ENCODE measurements at places on chromosomes 2 and 18.

DNA sequence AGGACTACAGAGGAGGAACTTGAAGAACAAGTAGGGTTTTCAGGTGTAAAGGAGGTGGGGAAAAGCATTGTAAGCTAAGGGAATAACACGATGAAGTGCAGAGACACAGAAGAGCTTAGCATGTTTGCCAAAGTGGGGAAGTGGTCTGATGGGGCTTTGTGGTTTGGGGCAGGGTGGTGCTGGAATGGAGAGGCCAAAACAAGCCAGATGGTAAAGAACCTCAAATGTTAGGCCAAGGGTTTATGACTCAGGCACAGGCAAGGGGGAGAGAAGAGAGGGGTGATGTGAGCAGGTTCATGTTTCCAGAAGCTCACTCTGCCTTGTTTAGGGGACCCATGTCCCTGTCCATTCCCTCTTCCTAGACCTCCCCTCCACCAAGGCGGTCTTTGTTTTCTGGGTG lies 104.5 kb upstream of the YWHAQ start:
- no peak for DNase-seq

GRCh38 chr2:16135196-16135912 lies 195.0 kb downstream of the MYCN start:
- DNase-seq, result no peak

DNA sequence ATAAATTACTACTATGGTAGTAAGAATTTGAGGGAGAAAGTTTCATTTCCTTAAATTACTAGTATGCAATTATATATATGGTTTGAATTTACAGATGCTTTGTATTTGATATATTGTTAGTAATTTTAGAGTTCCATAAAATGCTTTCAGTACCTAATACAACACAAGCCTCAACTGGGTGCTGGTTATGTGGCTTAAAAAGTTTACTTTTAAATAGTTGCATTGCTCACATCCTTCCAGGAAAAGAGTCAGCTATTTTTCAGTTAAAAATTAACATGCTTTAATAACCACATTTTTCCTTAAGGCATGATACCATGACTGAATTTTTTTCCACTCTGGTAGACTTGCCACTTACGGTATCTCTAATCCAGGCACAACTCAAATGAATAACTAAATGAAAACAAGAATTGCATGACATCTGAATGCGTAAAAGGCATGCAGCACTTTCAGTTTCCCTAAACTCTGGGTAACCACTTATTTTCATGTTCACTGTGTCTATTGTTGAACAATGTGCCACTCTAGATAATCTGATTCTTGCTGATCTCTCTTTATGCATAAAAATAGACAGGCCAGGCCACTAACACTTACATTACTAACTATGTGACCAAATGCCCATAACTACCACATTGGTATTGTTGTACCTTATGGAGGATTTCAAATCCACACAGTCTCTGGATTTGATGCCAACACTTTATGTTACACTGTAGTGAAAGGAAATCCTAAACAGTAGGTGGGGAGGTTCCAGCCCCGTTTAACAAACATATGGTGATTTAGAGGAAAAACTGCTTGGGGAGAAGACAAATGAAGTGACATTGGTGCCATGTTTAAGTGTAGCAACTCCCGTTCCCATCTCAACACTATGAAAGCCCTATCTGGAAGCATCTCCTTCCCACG lies 35.5 kb upstream of the SLC35F5 start:
- DNase-seq, result no peak

GRCh38 chr2:165687426-165688002 lies 106.5 kb downstream of the GALNT3 start:
- DNase-seq, result no peak

DNA sequence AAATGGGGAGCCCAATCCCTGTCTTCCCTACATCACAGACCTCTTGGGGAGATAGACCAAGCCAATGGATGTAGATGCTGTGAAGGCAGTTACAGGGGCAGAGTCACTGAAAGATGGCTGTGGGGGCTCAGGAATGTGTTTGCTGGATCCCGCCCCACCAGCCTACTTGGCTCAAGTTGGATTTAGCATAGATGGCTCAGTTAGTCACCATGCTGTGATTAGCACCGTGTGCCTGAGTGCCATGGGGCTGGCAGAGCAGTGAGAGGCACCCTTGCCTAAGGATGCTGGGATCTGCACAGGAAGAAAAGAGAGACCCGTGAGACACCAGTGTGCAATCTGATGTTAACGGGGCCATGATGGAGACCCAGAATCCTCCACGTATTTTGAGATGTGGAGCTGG lies 228.3 kb downstream of the DYSF start:
- DNase-seq, result no peak

All from H1 (cell line).